Hypothalamus (tissue), 51 donors: ENCODE measurements at places on chromosomes 7 and 10.

DNA sequence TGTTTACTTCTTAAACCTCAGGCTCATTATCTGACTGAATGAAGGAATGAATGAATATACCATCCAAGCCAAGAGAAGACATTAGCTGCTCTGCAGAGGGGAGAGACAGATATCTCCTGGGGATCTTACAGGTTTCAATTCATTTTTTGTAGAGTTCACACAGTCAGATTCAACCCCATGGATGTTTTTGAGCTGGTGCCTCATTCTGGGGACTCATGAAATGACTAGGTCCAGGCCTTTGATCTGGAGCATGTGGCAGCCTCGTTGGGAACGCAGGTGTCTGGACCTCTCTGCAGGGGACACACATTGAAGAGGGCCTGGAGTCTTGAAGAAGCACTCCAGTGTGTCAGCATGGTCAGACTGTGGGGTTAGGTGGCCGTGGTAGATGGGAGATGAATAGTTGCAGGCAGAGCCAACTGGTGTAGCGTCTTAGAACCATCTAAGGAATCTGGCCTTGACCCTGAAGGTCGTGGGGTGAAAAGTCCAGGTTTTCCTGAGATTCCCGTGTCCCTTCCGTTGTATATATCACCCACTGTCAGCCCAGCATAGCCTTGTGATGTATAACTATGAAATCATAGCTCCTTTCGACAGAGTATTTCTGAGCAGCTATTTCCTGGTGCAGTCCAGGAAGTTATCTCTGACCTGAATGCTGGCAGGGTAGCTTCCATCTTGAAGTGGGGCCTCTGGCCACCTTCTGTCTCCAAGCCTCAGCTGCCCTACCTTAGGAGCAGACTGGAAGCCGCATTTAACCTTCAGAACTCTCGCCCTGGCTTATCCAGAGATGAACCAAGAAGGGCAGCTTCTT lies 22.3 kb downstream of the BTBD16 start:
- DNase-seq = no peak

- DNase-seq = no peak
Measured at GRCh38 chr10:101323495-101323894, 30.5 kb upstream of the BTRC start.

GRCh38 chr10:1061930-1062774 lies 6.0 kb downstream of the WDR37 start:
- DNase-seq = no peak

DNA sequence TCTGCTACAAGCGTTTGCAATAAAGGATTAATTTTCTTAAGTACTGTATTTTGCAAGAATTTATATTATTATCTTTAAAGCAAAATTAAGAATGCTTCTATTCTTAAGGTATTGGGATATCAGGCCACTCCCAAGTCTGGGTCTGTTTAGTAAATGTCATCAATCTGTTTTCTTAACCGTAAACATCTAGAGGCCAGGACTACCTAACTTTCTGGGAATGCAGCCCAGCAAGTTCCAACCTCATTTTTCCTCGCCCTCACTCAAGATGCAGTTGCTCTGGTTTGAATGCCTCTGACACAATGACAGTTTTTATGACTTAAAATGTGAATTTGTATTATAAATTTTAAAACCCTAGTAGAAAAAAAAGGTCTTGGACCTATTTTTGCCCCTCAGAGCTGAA lies 143.5 kb downstream of the INHBA start:
- no peak for DNase-seq

DNA sequence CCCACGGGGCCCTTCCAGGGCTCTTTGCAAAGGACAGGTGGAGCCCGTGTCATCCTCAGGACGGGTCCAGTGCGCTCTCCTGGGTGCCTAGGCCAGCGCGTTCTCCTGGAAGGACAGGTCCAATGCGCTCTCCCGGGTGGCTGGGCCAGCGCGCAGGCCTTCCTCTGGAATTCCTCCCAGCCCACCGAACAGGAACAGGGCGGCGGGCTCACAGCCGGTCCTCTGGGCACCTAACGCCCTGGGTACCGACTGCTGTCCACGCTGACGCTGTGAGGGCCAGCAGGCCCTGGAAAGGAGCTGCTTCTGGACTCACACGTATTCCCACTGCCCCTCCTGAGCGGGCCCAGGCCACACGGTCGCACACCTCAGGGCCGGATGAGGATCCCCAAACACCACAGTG lies 49.3 kb downstream of the STK32C start:
- no peak for DNase-seq

DNA sequence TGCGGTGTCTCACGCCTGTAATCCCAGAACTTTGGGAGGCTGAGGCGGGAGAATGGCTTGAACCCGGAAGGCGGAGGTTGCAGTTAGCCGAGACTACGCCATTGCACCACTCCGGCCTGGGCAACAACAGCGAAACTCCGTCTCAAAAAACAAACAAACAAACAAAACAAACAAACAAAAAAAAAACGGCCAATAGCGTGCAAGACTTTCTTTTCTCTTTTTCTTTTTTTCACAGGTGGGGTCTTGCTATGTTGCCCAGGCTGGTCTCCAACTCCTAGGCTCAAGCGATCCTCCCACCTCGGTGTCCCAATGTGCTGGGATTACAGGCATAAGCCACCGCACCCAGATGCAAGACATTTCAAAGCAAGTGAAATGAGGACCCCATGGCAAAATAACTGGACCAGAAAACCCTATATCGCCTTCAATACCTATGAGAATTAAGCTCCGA lies 1.6 kb downstream of the PSAP start:
- no peak for DNase-seq

DNA sequence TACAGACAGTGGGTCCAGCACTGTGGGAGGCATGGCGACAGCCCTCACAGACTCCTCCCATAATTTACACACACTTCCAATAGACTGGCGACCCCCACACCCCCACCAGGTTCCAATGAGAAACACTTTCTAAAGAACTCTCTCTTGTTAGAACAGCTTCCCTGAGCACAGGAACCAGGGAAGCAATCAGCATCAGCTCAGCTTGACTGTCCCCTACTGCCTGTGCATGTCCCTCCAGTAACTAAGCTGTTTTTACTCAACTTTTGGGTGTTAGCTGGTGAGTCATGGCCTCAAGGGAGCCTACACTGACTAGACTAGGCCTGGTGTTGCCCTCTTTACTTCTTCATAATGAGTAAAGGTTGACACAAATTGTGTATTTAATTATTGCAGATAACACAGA lies 32.6 kb upstream of the HERPUD2 start:
- no peak for DNase-seq

GRCh38 chr7:43309706-43310022 lies 197.2 kb downstream of the HECW1 start:
- no peak for DNase-seq

DNA sequence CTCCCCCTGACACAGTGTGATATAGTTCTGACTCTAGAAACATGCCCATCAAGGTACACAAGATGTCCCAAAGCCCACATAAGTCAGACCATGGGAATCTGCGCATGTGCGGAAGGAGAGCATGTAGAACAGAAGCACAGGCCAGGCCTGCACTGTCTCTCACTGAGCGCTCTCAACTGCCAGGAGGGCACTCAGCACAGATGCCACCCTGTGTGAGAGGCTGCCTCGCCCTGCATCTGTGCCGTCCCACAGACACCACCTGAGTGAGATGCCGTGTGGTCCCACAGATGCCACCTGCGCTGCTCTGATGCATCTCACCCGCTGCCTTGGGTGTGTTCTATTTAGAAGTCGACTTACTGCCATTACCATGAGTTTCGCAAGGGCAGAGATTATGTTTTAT lies 98.4 kb downstream of the VOPP1 start:
- DNase-seq = no peak

GRCh38 chr7:127813991-127814541 lies 162.1 kb downstream of the SND1 start:
- DNase-seq = no peak

GRCh38 chr10:132735341-132735775 lies 50.6 kb downstream of the NKX6-2 start:
- peak; percentile 71 for DNase-seq
